ENCODE measurements at places on chromosomes 7 and 10.

- no peak for DNase-seq
Observed at GRCh38 chr7:40704172-40704571, 569.4 kb downstream of the SUGCT start.

- DNase-seq: no peak
Observed at GRCh38 chr7:20779041-20779440, 7.6 kb downstream of the SP8 start.

DNA sequence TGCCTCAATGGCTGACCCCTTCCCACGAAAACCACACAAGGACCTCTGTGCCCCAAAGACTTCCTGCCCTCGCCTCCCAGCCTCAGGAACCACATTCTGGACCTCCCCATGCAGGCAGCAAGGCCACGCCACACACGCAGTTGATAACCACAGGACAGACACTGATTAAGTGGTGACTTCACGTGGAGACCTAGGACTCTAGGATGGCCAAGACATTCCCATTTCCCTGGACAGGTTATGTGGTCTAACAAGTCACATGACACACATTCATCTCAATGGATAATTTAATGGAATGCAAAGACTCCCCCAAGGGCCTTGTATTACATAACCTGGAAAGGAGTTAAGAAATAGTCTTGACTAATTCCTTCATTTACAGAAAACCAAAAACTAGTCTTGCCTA lies 110.2 kb downstream of the LARP4B start:
- no peak for DNase-seq

DNA sequence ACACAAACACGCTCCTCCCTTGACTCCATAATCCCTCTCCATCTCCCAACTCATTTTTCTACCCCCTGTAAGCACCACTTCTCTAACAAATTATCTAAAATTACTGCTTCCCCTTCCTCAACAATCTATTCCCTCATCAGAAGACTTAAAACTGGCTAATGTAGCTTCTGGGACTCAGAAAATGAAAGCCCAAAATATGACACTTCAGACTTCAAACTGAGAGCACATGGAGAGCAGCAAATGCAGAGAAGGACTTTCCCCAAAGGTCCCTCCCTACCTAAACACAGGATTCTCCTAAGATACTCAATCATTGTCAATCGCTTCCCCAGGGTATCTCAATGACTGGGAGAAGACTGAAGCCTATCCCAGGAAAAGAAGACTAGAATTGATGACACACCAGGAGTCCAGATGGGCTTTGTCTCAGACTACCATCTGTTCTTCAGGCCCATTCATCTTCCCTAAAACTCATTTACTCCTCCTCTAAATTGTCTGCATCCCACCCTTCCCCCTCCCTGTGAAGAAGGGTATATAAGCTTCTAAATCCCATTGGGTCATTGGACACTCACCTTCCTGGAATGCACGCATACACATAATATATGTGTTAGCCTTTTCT lies 39.2 kb downstream of the ST8SIA6 start:
- no peak for DNase-seq

GRCh38 chr7:35257251-35258124 lies 3.6 kb upstream of the TBX20 start:
- DNase-seq: no peak

DNA sequence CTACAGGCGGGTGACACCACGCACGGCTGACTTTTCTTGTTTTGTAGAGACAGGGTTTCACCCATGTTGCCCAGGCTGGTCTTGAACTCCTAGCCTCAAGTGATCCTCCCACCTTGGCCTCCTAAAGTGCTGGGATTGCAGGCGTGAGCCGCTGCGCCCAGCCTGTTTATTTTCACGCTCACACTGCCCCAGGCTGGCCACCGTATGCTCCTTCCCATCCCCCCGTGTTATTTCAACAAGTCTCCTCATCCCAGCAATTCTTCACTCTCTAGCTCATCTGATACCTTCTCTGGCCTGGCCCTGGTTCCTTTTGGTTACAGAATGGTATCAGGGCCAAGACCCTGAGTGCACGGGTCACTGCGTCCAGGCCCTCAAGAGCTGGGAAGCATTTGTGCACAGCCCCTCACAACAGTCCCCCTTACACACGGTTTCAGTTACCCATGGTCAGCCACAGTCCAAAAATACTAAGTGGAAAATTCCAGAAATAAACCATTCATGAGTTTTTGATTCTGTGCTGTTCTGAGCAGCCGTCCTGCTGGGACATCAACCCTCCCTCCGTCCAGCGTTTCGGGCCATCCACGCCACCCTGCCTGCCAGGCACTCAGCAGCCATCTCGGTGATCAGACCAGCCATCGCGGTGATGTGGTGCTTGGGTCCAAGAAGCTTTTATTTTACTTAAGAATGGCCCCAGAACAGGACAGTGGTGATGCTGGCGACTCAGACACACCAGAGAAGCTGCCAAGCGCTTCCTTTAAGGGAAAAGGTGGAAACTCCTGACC lies 8.9 kb downstream of the COX19 start:
- no peak for DNase-seq

DNA sequence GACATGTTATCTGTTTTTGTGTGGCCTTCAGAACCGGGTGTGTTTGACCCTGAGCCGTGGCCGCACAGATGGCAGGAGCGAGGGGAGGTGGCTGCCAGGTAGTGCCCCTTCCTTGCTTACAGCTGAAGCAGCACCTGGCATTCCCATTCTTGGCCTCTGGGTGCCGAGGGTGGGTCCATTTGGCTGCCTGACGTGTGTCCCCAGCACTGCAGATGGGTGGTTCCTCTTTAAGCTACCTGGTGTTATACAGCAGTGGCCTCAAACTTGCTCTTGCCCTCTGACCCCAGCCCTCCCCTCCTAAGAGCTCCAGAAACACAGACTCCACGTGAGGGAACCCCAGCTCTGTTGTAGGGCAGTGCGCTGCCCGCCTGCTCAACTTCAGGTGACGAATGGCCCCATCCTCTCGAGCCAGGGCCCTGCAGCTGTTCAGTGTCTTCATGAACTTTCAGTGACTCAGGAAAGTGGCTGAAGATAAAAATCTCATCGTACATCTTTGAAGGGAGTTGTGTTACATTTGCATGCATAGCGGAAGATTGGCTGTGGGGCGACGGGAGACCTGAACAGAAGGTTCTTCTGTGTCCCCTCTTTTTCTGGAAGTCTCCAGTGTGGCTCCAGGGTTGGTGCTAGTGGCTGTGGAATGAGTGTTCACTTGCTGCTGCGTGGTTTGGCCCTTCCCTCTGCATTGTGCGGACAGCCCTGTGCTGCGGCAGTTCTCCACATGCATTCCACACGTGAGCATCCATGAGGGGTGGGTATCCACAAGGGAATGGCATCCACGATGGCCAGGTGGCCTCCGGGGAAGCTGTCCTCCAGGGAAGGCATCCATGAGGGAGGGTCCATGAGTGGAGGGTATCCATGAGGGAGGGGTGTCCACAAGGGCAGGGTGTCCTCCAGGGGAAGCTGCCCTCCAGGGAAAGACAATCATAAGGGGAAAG lies 91.6 kb downstream of the INPP5A start:
- DNase-seq: no peak

DNA sequence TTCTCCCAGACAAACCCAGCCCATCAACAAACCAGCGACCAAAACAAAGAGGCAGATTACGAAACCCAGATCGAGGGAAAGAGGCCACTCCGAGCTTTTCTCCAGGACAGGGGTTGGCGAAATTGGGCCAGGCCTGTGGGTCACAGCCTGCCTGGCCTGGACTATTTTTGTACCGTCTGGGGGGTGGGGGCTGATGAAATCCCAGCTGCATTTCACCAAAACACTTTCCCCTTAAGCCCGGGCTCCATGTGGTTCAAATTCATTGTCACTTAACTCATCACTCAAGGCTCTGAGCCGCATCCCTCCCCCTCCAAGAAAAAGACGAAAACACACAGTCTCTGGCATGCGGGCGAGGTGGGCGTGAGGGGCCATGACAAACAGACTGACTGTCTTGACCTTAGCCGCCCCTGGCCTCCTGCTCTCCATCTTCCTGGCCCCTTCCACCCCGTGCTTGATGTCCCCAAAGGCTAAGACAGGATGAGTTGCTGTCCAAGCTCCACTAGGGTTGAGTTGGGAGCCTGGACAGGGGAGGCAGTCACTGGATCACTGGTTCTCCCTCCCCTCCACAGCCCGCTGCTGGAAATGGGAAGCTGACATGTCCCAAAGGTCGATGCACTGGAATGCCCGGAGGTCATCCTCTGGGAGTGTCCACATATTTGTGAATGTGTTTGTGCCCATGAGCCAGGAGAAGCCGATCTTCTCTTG lies 19.2 kb downstream of the TMEM270 start:
- no peak for DNase-seq

DNA sequence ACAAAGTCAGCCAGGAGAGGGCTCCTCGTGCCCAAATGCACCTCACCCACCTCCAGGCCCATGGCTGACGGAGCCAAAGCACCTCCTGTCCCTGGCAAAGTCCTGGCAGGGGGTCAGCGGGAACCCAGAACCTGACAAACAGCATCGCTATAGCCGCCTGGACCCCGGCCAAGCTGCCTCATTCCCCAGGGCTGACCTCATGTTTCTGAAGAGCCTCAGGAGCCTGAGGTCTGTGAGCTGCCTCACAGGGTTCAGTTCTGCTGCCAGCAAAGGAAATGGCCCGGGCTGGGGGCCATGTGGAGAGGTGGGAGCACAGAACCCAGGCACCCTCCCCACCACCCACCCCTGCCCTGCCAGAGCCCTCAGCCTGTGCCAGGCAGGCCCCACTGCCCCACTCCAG lies 4.2 kb upstream of the NANOS1 start:
- DNase-seq: no peak

GRCh38 chr10:5509236-5509635 lies 9.9 kb upstream of the CALML5 start:
- DNase-seq: no peak

- no peak for DNase-seq
Observed at GRCh38 chr10:91009121-91009520, 88.2 kb upstream of the ANKRD1 start.

- DNase-seq: no peak
Observed at GRCh38 chr7:64873517-64873916, 29.6 kb upstream of the ZNF273 start.

DNA sequence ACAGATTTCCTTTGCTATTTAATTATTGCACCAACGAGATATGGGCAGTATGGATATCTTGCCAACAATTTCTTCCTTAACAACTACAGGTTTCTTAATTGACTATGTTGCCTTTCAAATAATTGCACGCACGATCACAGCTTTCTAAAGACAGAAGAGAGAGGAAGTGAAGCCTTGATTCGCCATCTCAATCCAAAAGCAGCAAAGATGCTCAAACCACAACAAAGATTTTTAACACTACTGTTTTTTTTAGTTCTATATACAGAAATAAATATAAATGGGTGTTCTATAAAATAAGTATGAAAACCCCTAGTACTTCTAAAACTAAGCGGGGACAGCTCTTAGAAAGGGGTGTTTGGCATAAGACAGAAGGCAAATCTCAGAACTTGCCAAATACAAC lies 251.3 kb downstream of the SFMBT2 start:
- DNase-seq: no peak

- DNase-seq: no peak
Observed at GRCh38 chr10:97278491-97278989, 13.9 kb downstream of the ARHGAP19 start.

DNA sequence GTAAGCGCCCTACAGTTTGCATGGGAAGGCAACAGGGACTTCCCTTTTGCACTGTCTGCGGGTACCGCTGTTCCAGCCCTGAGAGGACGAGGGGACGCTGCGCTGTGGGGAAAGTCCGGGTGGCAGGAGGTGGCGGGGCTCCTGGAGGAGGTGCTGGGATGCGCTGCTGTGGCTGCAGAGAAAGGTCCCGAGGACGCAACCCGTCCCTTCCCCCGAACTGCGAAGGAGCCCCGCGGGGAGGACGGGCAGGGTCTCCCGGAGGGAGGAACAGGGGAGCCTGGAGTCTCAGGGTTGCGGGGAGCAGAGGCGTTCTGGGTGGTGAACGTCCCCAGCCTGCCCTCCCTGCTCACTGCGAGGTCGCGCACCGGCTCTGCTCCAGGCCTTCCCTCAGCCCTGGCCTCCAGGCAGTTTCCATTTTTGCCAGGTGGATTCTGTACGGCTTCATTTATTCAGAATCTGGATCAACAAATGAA lies 91.6 kb downstream of the CXCL12 start:
- DNase-seq: no peak

GRCh38 chr10:98572594-98572993 lies 125.9 kb upstream of the HPS1 start:
- no peak for DNase-seq

DNA sequence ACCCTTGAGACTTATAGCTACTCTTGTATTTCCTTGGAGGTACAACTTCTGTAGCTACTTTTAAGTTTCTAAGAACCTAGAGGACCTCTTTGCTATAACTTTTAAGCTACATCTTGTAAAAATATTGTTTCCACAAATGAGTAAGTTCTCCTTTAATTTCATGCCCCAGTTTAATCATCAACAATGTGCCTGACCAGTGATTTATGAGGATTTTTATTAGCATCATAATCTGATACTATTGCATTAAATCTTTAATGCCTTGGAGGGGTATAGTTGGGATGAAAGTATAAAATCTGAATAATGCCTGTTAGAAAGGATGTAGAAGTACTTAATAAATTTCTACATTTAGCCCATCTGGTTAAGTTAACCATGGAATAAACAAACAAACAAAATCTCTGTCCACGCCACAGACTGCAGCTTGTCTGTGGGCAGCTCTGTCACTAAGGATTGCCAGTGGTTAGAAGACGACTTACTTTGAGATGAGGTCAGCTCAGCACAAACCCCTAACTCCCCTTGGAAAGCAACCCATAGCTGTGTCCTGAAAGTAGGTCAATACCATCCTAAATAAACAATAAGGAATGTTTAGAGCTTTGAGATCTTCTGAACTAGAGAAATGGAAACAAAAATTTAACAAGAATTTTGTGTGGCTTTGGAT lies 18.3 kb downstream of the UBE2D1 start:
- no peak for DNase-seq

DNA sequence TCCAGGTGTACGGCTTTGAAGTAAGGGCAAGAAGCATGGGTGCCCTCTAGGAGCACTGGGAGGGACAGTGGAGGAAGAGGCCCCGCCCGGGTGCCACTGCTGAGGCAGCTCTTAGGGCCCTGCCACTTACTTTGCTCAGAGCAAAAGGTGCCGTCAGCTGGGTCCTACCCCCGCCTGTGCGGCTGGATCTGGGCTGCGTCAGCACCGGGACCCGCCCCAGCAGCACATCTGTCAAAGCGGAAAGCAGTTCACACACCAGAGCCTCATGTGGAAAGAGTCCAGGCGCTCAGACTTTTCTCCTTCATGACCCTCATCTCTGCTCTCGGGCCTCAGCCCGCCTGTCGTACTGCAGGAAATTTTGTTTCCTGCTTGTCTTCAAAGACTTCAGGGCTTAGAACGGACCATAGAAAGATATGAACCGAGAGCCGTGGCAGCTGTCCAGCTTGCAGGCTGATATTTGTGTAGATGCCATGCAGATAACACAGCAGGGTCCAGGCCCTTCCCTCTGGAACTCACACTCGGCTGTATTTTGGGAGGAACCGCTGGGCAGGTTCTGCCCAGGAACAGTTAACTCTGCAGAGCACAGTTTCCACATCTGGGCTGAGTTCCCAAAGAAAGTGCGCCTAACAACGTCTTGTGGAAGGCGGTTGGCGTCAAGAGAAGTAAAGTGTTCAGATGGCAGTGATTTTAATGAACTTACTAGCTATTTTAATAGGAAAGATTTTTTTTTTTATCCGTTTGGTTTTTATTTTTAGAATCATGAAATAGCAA lies 44.3 kb upstream of the PRKAR1B start:
- DNase-seq: no peak

GRCh38 chr10:71912431-71912830 lies 51.8 kb upstream of the CHST3 start:
- DNase-seq: no peak

All from GM18507 (cell line).